Urinary bladder (tissue), 4 donors: ENCODE measurements at places on chromosomes 16 and 17. TPM values are rescaled to one million over a fixed set of nuclear protein-coding genes. Genes with fewer than 3 reads are reported as not detected.

GRCh38 chr16:75087375-75087979 lies 29.1 kb downstream of the LDHD start:
- no peak for DNase-seq

DNA sequence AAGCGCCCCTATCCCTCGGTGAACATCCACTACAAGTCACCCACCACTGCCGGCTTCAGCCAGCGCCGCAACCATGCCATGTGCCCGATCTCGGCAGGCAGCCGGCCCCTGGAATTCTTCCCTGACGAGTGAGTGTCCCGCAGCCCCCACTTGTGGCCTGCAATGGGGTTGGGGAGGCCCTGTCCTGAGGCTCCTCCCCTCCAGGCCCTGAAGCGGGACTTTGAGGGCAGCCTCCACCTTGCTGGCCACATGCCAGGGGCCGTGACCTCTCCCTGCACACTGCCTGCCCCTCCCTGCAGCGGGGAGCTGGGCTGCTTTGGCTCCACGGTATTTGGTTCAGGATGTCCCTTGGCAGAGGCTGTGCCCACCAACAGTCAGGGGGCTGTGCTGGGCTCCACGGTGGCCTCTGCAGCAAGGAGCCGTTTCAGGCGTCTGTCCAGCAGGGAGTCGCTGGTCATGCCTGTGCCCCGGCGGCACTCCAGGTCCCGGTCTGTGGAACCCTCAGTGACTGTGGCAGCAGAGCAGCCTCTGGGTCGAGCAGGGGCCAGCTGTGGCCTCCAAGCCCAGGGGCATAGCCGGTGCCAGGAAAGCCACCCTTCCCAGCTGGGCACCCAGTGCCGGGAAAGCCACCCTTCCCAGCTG lies 8.3 kb downstream of the NME3 start:
- no peak for DNase-seq

DNA sequence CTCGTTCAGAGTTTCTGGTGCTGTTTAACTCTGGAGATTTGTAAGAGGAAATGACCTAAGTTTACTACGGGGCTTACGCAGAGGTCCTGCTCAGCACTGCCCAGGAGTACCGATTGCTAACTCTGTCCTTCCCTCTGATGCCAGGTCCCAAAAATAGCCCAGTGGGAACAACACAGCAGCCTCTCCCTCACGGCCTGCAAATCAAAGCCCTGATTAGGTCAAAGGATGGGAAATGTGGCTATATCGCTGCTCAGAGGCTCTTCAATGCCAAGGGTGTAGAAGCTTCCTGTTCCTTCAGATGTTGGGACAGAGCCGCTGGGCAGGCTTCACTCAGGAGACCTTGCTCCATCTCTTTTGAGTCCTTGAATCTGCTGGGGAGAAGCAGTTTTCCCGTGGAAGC lies 174.2 kb upstream of the KCNJ16 start:
- DNase-seq, result no peak

DNA sequence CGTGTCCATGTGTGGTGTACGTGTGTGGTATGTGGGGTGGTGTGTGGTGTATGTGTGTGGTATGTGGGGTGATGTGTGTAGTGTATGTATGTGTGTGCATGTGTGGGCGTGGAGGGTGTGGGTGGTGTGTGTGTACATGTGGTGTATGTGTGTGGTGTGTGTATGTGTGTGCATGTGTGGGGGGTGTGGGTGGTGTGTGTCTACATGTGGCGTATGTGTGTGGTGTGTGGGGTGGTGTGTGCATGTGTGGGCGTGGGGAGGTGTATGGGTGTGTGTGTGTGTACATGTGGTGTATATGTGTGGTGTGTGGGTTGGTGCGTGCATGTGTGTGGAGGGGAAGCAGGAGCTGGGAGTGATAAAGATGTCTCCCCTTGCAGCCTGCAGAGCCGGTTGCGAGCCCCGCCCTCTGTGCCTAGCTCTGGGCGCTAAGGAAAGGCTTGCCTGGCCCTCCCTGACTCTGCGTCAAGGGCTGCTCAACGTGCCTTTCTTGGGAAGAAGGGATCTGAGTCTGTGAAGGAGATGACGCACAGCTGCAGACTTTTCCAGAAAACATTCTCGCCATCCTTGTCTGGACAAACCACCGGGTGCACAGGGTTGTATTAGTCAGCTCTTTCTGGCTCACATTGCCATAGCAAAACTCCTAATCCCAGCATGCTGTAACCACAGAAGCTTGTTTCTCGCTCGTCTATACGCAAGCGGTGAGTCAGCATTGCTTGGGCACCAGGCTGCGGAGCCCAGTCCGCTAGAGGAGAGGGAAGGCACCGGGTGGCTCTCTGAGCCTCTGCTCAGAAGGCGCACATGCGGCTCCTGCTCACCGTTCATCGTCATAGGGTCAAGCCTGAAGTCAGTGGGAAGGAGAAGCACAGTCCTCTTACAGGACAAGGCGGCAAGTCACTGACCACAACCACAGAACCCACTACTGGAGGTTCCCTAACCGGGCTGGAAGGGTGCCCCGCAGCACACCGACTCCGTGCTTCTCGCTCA lies 2.0 kb upstream of the CD300H start:
- no peak for DNase-seq

GRCh38 chr17:20263595-20263994 lies 203.7 kb downstream of the LGALS9B start:
- no peak for DNase-seq

SLFN14 gene
- polyA plus RNA-seq, result not detected
